ENCODE measurements at places on chromosomes 4 and X.

GRCh38 chrX:131861088-131861787 is 161.9 kb upstream of the STK26 start:
- no peak for DNase-seq

GRCh38 chrX:139134316-139134715 is 396.2 kb upstream of the F9 start:
- DNase-seq: no peak

GRCh38 chr4:100367451-100367850 is 150.4 kb downstream of the EMCN start:
- no peak for DNase-seq

DNA sequence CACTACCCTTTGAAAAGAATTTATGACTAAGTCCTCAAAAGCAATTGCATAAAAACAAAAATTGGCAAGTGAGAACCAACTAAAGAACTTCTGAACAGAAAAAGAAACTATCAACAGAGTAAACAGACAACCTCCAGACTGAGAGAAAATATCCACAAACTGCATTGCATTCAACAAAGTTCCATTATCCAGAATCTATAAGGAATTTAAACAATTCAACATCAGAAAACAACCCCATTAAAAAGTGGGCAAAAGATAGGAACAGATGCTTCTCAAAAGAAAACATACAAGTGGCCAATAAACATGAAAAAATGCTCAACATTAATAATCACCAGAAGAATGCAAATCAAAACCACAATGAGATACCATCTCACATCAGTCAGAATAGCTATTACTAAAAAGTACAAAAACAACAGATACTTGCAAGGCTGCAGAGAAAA is 130.2 kb downstream of the GASK1B start:
- no peak for DNase-seq

DNA sequence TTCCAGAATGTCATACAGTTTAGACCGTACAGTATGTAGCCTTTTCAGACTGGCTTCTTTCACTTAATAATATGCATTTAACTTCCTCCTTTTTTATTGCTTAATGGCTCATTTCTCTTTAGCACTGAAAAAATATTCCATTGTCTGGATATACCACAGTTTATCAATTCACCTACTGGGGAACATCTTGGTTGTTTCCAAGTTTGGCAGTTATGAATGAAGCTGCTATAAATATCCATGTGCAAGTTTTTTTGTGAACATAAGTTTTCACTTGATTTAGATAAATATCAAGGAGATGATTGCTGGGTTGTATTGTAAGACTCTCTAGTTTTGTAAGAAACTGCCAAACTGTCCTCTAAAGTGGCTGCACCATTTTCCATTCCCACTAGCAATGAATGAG is 375.5 kb downstream of the PCDH18 start:
- no peak for DNase-seq

GRCh38 chrX:111411983-111412382 is at the start of gene DCX:
TSS of gene DCX (minus strand) at chrX:111412192. CDS start at chrX:111410398, 1,794 bp downstream.
- no peak for DNase-seq

DNA sequence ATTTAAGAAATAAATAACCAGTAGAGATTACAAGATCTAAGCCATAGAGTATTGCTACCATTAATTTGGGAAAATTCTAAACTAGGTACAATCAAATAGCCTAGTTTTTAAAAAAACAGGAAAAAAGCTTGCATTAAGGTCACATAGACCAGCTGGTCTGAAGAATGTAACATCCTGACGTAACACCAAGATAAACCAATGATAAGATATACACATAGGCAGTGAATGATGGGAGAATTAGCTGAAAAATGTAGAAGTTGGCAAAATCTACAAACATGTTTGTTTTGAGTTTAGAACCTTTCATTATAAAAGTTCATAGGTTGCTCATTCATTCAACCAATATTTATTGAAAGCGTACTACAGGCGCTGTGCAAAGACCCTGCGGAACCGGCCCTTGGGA is 120.0 kb downstream of the SH3RF1 start:
- DNase-seq: no peak

DNA sequence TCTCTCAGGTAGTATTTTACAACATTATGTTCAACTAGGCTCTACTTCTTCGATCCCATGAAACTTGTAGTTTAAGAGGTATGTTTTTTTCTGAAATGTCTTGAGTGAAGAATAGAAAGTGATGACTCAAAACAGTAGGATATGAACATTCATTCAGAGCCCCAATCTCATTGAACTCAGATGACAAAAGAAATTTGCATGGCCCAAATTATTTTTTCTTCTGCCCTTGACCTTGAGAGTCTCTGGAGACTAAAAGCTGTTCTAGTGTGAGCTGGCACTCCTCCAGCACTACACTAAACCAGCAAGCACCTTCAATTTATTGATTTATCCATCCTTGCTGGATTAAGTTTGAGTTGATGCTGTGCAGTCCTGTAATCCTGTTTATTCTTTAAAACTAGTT is 4.0 kb downstream of the DCLK2 start:
- DNase-seq: no peak
